ENCODE measurements at places on chromosomes 3 and 15. TPM values are rescaled to one million over a fixed set of nuclear protein-coding genes. Genes with fewer than 3 reads are reported as not detected.

The DUOXA2 gene
- not detected for total RNA-seq

The GADL1 gene
- total RNA-seq = not detected

The ASB14 gene
- not detected for total RNA-seq

DNA sequence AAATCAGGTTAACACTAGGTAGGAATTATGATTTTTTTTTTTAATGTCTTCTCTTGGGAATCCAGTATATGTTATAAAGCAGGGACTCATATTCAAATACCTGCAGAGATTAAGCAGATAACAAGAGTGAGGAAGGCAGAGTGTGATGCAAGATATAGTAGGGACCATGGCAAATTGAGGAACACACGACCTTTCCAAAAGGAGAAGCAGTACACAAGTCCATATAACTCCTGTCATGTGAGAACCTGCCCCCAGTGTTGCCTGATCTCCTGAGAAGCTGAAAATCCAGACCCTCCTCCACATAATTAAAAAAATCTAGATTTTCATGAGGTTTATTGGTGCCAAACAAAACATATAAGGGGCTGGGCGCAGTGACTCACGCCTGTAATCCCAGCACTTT lies 3.6 kb downstream of the RFC4 start:
- no peak for DNase-seq

DNA sequence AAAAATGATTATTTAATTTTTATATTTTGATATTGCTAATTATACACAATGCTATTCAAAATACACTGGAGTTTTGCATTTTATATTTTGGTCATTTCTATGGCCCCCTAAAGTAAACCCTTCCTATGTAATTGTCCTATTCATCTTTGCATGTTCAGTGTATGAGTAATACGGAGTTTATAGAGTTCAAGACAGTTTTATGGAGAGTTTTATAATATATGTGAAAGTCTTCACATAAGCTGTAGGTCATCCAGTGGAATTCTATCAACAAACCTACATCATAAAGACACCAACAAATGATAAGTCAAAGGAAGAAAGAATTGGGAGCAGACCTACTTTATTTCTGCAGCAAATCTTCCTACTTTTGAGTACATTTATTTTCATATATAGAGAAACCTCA lies 1200.4 kb upstream of the EPHA6 start:
- DNase-seq = no peak

DNA sequence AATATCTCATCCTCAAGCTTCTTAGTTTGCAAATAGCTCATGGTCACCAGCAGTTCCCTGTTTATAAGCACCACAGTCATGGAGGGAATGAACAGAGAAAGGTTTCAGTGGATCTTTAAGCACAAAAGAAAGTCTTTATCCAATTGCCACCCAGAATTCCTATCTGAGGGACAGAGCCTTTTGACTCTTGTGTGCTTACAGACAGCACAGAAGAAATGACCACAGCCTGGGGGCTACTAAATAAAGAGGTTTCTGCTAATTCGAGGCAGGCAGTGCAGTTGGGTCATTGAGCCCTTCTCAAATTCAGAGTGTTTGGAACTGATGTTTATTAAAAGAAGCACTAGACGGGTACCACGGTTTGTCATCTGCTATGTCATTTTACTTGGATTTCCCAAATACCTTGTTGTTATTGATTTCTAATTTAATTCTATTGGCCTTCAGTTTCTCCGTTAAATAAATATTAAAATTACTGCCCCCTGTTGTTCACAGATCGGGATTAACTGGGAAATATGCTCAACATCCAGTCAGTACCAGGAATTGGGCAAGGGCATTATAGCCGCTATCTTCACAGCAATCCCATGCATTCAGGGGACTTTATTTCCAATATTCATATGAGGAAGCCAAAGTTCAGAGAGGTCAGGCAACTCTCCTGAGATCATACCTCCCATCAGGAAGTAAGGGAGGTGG lies 3.6 kb downstream of the PRICKLE2 start:
- no peak for DNase-seq

DNA sequence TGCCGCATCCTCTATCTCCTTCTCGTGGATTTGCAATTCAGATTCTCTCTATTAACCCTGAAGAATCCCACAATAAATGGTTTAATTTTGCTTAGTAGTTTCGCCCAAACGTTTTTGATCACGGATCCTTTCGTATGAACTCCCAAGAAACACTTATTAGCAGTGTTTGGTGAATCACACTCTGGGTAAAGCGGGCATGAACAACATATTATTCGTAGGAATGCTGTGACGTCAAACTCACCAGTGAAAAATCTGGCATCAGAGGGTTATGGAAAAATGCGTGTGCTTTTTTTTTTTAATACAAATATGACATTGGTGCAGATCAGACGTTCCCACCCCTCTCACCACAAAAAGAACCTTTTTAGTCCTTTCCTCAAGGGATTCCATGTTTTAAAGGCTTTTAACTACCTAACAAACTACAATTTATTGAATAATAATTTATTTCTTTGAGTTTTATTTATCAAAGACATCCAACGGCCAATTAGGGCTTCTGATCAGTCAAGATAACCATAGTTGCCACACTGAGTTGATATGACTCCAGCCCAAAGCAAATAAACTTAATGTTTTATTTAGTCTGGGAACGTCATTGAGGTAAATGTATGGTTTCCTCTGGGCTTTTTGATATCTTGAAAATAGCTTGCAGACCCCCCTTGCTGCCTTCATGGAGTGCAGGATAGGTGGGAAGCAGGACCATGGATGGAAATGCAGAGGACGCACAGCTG lies 45.5 kb upstream of the CGNL1 start:
- no peak for DNase-seq

- DNase-seq = peak; percentile 56
These were observed 3.7 kb upstream of the THRB start for GRCh38 chr3:24498391-24498790.

GRCh38 chr15:98018761-98019351 lies 58.4 kb downstream of the ARRDC4 start:
- no peak for DNase-seq

DNA sequence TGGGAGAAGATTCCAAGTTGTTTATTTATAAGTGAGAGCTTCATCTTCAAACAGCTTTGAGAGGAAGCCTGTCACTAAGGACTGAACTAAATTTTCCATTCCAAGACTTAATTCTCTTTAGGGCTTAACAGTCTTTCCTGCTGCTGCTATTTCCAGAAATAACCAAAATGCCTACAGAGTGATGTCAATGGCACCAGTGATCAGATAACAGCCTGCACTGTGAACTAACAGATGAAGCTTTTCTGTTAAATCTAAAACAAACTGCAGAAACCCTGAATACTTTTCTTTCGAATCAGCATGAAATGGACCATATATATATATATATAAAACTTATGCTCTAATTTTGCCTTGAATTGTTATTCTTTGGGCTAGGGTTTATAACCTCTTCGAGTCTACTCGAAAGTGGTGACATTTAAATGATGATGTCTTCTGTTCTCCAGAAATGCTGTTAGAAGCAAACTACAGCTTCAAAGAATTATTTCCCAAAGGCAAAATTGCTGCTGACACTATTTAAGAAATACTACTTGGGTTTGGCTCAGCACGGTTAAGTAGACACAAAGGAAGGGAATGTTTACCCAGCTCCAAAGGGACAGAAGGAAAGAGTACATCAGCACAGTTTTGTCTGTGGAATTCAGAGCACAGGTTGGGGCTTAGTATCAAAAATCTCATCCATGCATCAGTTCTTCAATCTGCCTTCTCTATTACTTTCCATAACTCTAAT lies 238.5 kb upstream of the LRRN1 start:
- no peak for DNase-seq

DNA sequence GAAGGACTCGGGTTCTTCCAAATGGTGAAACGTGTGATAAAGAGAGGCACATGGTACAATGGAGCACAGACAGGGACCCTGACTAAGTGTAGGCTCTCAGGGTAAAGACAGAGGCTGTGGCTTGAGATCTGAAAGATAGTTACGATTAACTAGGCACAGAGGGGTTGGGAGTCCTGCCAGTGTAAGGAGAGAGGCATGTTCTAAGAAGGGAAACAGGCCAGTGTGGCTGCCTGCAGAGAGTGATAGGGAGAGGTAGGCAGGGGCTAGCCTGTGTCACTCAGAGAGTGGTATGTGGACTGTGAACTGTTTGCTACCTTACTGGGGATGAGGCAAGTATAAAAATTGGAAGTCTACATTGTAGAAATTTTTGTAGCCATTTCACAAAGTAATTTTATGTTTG lies 109.5 kb downstream of the PEX5L start:
- no peak for DNase-seq

- DNase-seq = no peak
These were observed 278.3 kb downstream of the LRTM1 start for GRCh38 chr3:54649551-54649950.

- no peak for DNase-seq
These were observed 2.0 kb downstream of the DVL3 start for GRCh38 chr3:184157206-184157605.

DNA sequence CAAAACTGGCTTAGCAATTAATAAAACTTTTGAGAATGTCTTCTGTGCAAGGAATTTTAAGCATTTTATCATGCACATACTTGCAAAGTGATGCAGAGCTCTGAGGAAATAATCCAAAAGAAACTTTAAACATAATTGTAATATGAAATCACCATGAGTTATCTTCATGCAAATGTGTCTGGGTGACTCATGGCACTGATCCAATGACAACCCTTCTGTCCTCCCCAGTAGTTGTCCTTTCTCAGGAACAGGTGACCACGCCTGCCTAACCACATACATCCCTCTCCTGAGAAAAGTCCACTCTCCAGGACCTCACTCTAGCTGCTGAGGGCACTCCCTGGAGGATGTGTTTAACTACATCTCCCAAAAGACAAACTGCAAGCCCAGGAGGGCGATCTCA lies 530.6 kb upstream of the IL12A start:
- no peak for DNase-seq

DNA sequence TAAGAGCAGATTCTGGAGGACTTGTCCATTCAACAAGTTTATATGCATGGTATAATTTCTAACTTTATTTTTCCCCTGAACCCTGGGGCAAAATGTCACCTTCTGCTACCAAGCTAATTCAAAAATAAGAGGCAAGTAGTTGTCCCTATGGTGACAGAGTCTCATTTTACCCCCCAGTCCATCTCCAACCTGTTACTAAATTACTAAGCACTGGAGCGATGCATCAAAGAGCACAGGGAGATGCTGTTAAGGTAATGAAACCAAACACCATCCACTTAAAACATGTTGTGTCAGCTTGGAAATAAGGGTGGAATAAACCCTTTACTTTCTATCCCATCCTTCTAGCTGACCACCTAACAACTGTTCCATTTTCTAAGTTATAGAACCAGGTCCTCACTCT lies 417.4 kb upstream of the ATP11B start:
- DNase-seq = no peak

GRCh38 chr3:140920029-140920428 lies 21.6 kb upstream of the SLC25A36 start:
- DNase-seq = no peak

GRCh38 chr3:5520237-5520636 lies 332.7 kb downstream of the EDEM1 start:
- DNase-seq = no peak

DNA sequence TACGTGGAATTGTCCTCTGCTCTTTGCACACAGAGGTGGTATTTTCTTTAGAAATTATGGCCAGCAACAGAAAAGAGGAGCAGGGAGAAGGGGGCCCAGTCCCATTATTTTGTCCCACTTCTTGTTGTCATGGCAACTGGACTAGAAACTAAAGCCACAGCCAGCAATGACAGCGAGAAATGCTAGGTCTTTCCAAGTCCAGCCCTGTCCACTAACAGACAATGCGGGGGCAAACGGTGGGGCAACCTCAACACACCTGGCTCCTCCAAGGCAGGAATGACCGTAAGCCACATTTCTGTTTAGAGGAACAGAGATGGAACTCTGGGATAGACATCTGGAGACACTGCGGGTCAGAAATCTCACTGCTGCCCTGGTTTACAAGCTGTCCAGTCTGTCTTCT lies 107.3 kb downstream of the RFTN1 start:
- DNase-seq = no peak
